Esophagus squamous epithelium (tissue), 5 donors: ENCODE measurements at places on chromosomes 2 and 18. TPM values are rescaled to one million over a fixed set of nuclear protein-coding genes. Genes with fewer than 3 reads are reported as not detected.

- no peak overlapping the region for H3K27ac ChIP-seq
- no peak overlapping the region for H3K4me3 ChIP-seq
- DNase-seq: no peak
- H3K27me3 ChIP-seq: no peaks in the 10 kb centered on the region
- no peaks in the 10 kb centered on the region for H3K4me1 ChIP-seq
- no peaks in the 10 kb centered on the region for H3K36me3 ChIP-seq
Observed at GRCh38 chr2:199490049-199490448, 32.3 kb upstream of the SATB2 start.

DNA sequence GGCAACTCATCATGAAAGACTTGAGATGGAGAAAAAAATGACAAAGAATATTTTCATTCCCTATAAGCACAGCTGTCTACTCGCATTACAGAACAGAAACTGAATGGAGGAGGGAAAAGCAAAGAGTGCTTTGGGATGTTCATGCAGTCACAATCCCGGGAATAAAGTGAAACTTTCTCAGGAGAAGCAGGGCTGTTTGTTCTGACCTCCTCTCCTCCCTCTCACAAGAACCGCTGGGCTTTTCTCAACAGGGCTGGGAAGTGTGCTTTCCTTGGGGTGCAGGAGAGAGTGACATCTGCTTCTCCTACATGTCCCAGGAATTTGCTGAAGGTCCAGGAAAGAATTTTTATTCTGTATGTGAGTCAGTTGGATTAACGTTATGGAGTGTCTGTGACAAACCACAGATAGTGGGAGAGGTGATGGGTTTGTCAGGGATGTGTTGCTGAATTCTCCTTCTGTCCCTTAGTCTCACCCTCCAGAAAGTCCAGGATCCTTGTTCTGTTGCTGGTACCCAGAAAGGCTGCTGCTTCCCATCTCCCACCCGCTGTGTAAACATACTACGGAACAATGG is 125.6 kb downstream of the HRH4 start:
- H3K36me3 ChIP-seq: no peaks in the 10 kb centered on the region
- peaks cover 28% of the 10 kb centered on the region for H3K27me3 ChIP-seq
- H3K4me1 ChIP-seq: no peaks in the 10 kb centered on the region
- no peak for DNase-seq

DNA sequence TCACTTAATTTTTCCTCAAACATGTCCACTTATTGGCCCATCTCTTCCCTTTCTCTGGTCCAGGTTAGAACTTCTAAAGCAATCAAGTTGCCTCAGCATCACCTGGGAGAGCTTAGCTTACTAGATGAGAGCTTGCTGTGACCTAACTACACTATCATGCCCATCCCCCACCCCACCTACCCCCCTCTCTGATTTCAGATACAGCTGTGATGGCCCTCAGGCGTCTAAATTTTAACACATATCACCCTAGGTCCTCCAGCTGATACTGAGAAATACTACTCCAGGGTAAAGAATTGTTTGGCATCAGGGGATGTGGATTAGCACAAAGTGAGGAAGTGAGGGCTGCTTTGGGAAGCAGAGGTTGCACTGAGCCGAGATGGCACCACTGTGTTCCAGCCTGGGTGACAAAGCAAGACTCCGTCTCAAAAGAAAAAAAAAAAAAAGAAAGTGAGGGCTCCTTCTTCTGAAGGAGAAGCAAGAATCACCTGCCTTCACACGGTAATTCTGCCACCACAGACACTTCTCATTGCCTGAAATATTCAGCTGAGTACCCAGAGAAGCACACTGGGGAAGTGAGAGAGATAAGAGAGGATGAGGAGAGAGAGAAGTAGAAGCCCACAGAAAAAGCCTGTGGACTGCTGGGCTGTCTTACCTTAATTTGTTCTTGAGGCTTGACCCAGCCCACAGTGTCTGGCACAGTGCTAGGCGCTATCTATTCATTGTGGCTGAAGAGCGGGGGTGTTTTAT is 263.4 kb downstream of the ASXL3 start:
- no peak overlapping the region for H3K4me3 ChIP-seq
- no peak overlapping the region for H3K27ac ChIP-seq
- no peaks in the 10 kb centered on the region for H3K36me3 ChIP-seq
- no peaks in the 10 kb centered on the region for H3K27me3 ChIP-seq
- no peak for DNase-seq

SERPINB2 gene
- total RNA-seq: 309 TPM

- peaks cover 65% of the 10 kb centered on the region for H3K4me1 ChIP-seq
- H3K27ac ChIP-seq: no peak overlapping the region
- no peaks in the 10 kb centered on the region for H3K36me3 ChIP-seq
- no peaks in the 10 kb centered on the region for H3K27me3 ChIP-seq
Observed at GRCh38 chr2:27710640-27711430, 47.1 kb downstream of the SLC4A1AP start.

- H3K36me3 ChIP-seq: no peaks in the 10 kb centered on the region
- H3K4me3 ChIP-seq: no peak overlapping the region
- H3K27me3 ChIP-seq: no peaks in the 10 kb centered on the region
- DNase-seq: no peak
Observed at GRCh38 chr2:205387350-205388055, 294.8 kb upstream of the NRP2 start.

DAW1 gene
- total RNA-seq: not detected

DNA sequence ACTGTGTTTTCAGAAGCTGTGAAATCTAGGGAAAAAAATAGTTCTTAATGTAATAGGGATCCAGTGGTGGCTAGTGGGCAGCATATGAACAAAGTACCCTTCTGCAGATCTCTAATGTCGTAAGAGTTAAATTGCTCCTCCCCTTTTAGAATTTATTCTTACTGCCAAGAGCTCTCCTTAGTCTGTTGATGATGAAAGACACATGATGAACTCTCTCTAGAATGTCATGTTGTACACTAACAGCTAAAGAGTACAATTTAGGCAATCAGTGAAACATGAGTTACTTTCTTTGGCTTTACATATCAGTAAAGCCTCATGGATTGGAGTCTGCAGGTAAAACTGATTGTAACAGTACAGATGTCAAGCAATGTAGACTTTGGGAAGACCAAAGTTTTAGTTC is 84.2 kb downstream of the SLC39A10 start:
- no peak overlapping the region for H3K27ac ChIP-seq
- H3K4me1 ChIP-seq: no peaks in the 10 kb centered on the region
- no peaks in the 10 kb centered on the region for H3K27me3 ChIP-seq
- H3K36me3 ChIP-seq: peaks cover 5% of the 10 kb centered on the region
- H3K4me3 ChIP-seq: no peak overlapping the region
- no peak for DNase-seq

GPBAR1 gene
- total RNA-seq: 1.3 TPM

DNA sequence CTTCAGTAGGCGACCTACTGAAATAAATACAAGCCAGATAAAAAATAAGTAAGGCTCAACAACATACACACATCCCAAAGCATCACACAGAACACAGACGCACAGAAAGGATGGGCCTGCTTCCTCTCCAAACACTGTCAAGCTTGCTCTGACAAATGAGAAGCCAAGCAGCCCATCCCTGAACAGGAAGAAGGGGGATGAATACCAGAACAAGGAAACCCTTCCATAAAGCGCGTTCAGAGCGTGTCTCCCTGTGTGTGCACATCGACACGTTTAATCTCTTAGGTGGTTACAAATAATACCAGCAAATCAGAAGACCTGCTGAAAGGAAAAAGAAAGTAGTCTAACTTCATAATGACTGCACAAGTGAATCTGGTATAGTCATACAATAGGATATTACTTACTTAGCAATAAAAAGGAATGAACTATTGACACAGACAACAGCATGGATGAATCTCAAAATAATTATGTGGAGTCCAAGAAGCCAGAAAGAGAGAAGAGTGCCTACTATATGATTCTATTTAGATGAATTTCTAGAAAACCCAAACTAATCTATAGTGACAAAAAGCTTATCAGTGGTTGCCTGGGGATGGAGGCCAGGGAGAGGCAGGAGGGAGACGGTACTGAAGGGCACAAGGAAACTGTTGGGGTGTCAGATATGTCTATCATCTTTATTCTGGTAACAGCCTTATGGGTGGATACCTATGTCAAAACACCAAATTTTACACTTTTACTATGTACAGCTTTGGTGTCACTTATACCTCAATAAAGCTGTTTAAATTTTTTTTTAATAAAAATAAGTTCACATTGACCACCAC is 26.8 kb downstream of the MBOAT2 start:
- H3K27ac ChIP-seq: no peak overlapping the region
- H3K27me3 ChIP-seq: no peaks in the 10 kb centered on the region
- DNase-seq: no peak
- H3K4me1 ChIP-seq: no peaks in the 10 kb centered on the region
- H3K4me3 ChIP-seq: no peak overlapping the region
